ENCODE measurements at places on chromosomes 4 and X.

GRCh38 chr4:147247579-147247978 lies 233.3 kb upstream of the EDNRA start:
- no peak for DNase-seq

- peak; percentile 74 for DNase-seq
These were observed at the start of gene GPRIN3 for GRCh38 chr4:89307446-89308160. Gene GPRIN3, minus strand, starts transcription at chr4:89307800. Its CDS starts 57,690 bp downstream, at chr4:89250110.

DNA sequence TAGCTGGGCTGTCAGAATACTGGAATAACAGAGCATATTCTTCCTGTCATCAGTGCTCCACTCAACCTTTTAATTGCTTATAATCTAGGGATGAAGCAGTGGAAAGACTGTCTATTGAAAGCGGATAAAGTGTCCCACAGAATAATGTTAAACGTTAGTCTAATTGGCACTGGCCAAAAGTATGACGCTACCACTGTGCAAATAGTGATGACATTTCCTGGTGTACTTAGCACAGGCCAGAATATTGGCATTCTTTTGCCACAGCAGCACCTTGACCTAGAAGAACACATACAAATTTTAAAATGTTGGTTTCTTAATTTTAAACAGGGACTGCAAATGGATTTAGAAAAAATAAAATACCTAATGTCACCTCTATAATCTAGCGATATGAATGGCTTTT lies 635.2 kb upstream of the SPANXN1 start:
- DNase-seq, result no peak

- DNase-seq, result no peak
These were observed 30.6 kb upstream of the TMEM184C start for GRCh38 chr4:147586637-147587036.

- no peak for DNase-seq
These were observed 38.8 kb downstream of the TBCK start for GRCh38 chr4:106277140-106277675.

DNA sequence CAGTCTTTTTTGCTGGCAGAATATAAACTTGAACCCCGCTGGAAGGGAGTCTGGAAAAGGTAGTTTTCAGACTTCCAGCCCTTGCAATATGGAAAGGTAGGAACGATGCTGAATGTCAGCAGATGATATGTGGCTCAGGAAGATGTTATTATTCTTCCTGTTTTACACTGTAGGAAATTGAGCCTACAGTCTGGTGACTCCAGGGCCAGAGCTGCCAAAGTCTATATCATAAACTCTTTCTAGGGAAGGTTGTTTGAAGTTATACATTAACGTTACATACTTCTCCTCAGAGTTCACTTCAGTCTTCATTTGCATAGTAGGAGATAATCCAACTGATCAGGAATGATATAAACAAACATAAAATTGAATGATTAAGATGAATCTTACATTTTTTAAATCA lies 141.3 kb downstream of the FAT4 start:
- DNase-seq, result no peak

DNA sequence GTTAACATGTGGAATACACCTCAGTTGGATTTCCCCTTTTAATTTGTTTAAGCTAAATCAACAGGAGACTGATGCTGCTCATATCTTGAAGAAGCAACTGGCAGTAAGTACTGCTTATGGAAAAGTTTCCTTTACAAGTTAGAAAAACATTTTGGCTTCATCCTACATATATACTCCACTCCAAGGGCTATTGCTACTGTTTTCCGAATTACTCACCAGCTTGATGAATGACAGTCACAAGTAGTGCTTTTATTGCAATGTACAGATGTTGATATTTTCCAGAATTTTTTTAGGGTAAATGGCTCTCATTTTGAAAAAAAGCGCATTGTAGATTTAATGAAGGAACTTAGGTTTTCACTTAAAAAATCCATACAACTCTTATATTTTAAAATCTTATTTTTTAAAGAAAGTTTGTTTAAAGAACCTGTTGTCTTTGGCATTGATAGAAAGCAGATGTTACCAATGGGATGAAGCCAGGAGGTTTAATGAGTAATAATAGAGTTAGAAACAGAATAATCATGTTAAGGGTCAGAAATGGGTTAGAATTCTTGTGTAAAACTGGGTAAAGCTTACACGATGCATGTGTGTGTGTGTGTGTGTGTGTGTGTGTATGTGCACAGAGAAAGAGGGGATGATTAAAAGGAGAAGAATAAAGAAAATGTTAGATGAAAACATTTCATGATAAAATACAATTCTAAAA lies 272.9 kb downstream of the CFAP299 start:
- no peak for DNase-seq

DNA sequence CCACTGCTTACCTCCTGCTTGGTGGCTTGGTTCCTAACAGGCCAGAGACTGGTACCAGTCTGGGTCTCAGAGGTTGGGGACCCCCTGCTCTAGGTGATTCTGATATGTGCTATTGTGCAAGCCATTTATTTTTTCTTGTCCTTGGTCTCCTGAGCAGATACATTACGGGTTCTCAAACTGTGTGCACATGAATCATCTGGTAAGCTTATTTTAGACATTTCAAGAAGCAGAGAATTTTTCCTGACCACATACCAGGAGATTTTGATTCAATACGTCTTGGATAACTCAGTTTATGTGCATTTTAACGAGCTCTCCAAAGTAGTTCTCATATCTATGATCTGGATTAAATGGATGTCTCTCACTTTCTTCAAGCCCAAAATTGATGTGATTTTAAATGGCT lies 77.2 kb downstream of the FHIP1A start:
- no peak for DNase-seq

DNA sequence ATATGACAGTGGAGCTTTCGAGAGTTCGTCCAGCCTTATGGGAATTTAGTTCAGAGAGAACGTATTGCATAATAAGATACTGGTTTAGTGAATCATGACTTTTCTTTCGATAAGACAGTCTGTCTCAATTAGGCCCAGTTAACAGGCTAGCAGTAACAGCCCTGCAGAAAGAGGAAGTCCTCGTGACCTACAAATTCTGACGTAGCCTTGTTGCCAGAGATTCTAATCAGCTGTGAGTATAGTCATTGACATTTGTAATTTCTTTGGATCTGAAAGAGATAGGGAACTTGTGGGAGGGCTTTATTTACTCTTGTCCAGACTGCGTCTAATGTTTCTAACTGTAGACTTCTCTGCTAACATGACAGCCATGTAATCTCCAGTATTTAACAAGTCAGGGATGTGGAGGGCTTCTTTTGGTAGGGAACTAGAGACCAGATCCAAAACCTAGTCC lies 15.8 kb downstream of the ART3 start:
- no peak for DNase-seq

GRCh38 chr4:121923306-121923705 lies 28.6 kb downstream of the TRPC3 start:
- DNase-seq, result no peak

GRCh38 chr4:15995826-15996225 lies 32.9 kb upstream of the FGFBP2 start:
- no peak for DNase-seq

DNA sequence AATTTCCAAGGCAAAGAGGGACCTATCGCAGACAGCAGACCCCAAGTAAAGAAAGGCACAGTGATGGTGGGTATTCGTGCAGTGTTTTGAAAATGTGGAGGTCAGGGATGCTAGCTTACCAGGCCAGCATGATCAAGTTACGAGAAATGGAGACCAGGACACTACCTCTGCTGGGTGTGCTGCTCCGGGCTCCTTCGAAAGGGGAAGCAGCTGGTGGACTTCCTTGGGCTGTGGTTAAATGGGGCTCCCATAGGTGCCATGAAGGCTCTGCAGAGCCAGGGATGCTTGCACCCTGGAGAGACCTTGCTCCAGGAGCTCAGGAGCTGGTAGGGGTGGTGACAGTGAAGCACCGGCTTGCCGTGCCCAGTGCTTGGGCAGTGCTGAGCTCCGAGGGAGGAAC lies 68.8 kb downstream of the TBL1X start:
- DNase-seq, result no peak

Data from activated CD4-positive, alpha-beta T cell treated with anti-CD3 and anti-CD28 coated beads for 48 hours (primary cell).